ENCODE measurements at places on chromosomes 1 and 21.

DNA sequence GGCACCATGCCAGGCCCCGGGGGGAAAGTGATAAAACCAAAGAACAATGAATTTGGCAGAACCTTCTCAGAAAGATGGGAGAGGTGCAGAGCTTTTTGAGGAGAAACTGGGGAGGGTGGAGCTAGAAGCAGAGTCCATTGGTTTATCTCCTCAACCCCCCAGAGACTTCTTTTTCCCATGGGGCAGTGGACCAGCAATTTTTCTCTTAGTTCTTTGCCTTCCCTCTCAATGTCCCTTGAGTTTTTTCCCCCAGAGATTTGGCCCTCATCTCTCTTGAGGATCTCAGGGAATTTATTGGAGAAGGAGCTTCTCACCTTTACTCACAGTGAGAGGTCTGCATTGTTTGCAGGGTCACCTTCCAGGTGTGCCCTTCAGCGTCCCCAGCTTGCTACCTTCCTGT, 5.3 kb upstream of the ARHGEF11 start:
- DNase-seq = no peak

DNA sequence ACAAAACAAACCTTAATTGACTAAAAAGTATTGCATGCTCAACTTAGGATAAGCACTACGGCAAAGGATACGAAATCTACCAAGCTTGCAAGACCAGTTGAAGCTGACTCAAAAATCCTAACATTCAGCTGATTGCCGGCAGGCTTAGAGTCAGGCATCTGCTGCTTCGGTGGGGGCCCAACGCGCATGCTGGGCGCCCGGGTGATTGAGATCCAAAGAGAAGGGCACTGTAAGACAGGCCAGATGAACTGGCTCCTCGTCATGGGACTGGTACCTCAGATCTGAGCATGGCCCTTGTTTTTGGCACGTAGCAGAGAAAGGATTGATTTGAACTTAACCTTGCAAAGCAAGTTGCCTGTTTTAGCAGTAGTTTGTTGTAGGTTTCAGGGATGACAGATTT, 86.6 kb downstream of the PRDM2 start:
- DNase-seq = no peak

DNA sequence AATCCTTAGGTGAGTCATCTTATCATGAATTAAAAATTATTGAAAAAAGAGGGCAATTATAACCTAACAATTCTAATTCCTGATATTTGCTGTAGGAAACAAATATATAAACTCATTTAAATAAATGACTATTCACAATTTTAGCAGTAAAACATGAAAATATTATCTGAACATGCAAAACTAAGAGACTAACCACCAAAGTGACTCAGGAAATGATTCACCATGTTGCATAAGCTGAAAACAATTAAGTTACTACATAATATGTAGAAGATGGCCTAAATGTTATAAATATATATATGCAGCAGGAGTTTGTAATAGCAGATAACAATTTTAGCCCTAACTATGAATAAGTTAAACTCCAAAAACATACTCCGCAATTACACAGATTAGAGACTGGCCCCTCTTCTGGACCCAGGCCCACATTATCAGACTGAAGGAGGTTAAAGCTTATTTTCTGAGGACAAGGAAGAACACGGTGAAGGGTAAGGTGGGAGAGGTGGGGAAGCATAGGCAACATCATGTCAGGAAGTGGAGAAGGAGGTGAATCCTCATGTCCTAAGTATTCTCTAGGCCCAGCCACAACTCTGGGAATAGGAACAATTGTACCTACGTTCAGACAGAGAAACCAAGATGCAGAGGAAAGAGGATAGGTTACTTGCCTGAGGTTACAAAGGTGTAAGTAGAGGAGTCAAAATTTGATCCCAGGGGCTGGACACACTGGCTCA, 15.6 kb upstream of the AIM2 start:
- DNase-seq = peak; percentile 81

DNA sequence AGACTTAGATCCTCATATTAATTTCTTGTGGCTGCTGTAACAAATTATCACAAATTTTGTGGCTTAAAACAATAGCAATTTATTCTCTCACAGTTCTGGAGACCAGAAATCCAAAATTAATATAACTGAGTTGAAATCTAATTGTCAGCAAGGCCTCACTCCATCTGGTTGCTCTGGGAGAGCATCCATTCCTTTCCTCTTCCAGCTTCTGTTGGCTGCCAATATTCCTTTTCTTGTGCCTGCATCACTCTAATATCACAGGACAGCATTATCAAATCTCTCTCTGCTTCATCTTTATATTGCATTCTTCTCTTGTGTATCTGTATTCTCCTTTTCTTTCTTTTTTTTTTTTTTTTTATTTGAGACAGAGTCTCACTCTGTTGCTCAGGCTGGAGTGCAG, 9.3 kb downstream of the SLC35A3 start:
- no peak for DNase-seq

DNA sequence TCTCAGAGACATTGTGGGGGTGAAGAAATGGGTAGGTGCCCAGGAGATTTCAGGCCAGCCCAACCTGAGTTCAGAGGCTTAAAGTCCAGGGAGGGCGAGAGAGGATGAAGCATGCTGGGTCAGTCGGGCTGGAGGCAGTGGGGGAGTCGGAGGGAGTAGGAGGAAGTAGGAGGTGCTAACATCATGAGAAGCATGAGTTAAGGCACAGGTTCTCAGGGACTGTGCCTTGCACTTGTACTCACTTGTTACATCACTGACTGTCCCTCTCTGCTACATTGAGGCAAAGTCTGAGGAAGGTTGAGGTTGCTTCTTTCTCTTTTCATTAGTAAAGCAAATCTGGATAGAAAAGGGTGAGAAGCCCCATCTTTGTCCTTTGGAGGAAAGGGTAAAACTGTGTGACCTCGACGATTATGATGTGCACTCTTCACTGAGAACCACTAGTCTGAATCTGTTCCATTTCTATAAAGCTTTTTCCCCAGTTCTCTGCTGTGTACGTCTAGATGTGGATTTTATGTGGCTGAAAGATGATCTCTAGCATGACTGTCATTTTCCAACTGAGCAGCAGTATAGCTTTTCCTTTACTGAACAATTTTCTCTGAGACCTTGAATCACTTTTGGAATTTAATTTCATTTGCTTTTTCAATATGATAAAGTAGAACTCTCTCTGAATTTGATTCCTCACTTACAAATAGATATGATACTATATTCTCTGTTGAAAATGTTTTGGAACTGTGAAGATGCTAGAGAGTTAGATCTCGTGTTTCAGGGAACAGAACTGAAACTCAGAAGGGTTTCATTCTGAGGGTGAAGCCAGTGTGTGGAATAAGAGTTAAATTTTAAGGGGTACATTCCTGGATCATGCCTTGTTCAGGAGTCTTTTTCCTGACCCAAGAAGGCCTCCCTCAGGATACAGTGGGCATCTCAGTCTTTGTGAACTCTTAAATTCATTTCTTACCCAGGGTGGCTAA, 94.6 kb downstream of the FGGY start:
- no peak for DNase-seq

All from fibroblast of skin of back (primary cell).